Adrenal gland (tissue), 19 donors: ENCODE measurements at places on chromosomes 13 and 19.

- DNase-seq, result no peak
Observed at GRCh38 chr13:42153199-42154113, 105.0 kb downstream of the DGKH start.

DNA sequence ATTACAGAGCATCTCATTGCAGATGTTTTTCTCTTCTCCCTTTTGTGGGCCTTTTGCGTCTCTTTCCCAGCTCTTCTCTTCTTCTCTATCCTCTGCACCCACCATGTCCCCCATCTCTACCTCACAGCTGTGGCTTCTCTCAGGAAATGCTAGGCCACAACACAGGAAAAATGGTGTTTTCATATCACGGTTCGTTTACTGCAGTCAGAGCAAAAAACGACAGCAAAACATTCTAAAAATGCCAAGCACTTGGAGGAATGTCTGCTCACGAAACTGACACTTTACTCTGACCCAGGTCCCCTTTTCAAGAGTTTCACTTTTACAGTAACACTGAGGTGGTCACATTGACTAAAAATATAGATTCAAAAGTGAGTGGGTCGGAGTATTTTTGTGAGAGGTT, 152.2 kb downstream of the DCT start:
- no peak for DNase-seq

GRCh38 chr13:25632166-25632888, 260.6 kb downstream of the ATP8A2 start:
- DNase-seq, result no peak

- no peak for DNase-seq
Observed at GRCh38 chr13:113722921-113723320, 36.1 kb upstream of the TMEM255B start.

- DNase-seq, result no peak
Observed at GRCh38 chr19:41426116-41426841, 895 bp downstream of the B3GNT8 start.

- no peak for DNase-seq
Observed at GRCh38 chr13:19794631-19795030, 11.9 kb upstream of the PSPC1 start.
